Neural crest cell (in vitro differentiated cells): ENCODE measurements at places on chromosomes 7 and 10.

DNA sequence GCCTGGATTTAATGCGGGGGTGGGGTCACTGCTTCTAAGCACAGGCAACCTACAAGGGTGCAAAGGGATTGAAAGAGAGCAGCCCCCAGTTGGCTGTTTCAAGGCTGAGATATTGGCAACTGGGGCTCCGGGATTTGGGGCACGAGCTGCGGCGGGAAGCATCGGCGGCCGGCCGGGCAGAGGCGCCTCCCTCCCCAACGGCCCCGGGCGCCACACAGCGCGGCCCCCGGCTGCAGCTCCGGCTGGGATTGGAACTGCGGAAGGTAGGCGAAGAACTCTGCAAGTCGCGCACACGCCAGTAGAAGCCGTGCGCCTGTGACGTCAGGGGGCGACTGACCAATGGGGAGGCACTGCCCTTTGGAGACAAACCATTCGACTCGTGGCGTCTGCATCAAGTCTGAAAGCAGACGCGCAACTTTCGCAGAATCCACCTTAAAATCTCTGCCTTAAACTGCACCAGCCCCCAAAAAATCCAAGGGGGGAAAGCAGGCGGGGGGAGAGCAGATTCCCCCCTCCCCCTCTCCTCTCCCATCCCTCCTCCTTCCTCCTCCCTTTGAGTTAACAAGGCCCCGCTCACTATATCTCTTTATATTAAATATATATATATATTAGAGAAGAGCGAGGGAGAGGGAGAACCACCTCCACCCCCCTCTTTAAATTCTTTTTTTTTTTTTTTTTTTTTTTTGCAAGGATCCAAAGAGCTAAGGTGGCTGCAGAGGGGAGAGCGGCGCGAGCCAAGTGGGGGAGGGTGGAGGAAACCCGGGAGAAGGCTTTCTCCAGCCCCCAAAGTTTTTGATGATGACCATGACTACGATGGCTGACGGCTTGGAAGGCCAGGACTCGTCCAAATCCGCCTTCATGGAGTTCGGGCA, at the start of gene DLX6:
DLX6 (plus strand) TSS at position 371 of the 872 bp plus-strand sequence; CDS start at position 796, 425 bp downstream.
- H3K27ac ChIP-seq = no peak within 1 kb of the TSS
- DNase-seq = no peak
- peaks cover 9% of the 10 kb centered on the region for H3K4me1 ChIP-seq
- H3K27me3 ChIP-seq = peaks cover 99% of the 10 kb centered on the region
- peaks cover 3% of the 10 kb centered on the region for H3K36me3 ChIP-seq

GRCh38 chr7:7176406-7177043, 5.8 kb upstream of the C1GALT1 start:
- H3K4me1 ChIP-seq = peaks cover 14% of the 10 kb centered on the region
- no peaks in the 10 kb centered on the region for H3K36me3 ChIP-seq
- H3K27ac ChIP-seq = peak overlapping the region; percentile 0
- no peak overlapping the region for H3K4me3 ChIP-seq
- DNase-seq = no peak

DNA sequence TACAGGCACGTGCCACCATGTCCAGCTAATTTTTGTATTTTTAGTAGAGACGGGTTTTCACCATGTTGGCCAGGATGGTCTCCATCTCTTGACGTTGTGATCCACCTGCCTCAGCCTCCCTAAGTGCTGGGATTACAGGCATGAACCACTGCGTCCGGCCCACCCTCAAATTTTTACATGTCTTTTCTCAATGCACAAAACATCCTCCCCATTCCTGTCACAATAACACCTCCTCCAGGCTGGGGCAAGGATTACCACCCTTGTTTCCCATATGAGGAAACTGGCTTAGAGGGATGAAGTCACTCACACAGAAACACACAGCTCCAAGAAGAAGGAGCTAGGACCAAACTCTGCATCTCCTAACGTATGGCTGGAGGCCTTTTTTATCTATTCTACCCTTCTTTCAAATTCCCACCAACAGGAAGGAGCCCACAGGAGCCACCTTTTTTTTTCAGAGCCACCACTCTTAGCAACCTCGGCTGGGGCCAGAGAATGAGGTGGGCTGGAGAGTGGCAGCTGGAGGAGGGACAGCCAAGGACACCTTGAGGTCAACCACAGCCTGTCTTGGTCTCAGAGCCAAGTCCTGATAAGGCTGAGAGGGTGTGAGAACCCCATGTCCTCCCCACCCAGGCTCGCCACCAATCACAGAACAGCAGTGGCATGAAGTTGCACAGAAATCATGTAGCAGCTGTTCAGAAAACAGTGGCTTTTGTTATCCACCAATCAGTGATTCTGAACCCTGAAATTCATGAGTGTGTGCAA, 113.1 kb upstream of the PDLIM1 start:
- DNase-seq = no peak
- H3K27ac ChIP-seq = no peak overlapping the region
- H3K36me3 ChIP-seq = peaks cover 8% of the 10 kb centered on the region
- no peaks in the 10 kb centered on the region for H3K27me3 ChIP-seq

DNA sequence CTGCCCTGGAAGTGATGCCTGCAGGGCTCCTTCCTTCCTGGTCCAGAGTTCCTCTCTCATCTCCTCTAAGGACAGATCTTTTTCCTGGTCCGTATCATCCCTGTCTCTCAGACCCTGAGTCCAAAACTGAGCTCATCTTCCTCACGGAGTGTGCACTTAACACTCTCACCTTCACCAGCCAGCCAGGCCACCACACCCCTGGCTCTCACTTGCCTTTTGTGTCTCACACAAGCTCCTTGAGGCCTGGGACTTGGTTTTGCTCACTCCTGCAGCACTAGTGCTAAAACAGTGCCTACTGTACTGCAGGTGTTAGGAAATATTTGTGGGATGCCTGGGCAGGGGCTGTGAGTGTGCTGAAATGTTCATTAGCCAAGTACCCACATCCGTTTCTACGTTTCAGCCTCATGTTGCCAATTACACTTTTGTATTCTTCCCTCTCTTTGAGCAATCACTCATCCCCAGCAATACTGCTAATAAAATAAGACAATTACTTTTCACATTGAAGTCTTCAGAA, 21.4 kb upstream of the PARP12 start:
- H3K36me3 ChIP-seq = no peaks in the 10 kb centered on the region
- peaks cover 5% of the 10 kb centered on the region for H3K4me1 ChIP-seq
- no peak overlapping the region for H3K27ac ChIP-seq
- peaks cover 2% of the 10 kb centered on the region for H3K27me3 ChIP-seq

GRCh38 chr7:65509368-65510186, 135.9 kb downstream of the ZNF92 start:
- H3K4me1 ChIP-seq = peaks cover 6% of the 10 kb centered on the region
- DNase-seq = no peak
- H3K27me3 ChIP-seq = peaks cover 45% of the 10 kb centered on the region
- peaks cover 4% of the 10 kb centered on the region for H3K36me3 ChIP-seq

GRCh38 chr10:49585387-49585786, 24.7 kb upstream of the SLC18A3 start:
- no peak for DNase-seq
- H3K4me1 ChIP-seq = no peaks in the 10 kb centered on the region
- H3K4me3 ChIP-seq = no peak overlapping the region
- no peaks in the 10 kb centered on the region for H3K36me3 ChIP-seq

DNA sequence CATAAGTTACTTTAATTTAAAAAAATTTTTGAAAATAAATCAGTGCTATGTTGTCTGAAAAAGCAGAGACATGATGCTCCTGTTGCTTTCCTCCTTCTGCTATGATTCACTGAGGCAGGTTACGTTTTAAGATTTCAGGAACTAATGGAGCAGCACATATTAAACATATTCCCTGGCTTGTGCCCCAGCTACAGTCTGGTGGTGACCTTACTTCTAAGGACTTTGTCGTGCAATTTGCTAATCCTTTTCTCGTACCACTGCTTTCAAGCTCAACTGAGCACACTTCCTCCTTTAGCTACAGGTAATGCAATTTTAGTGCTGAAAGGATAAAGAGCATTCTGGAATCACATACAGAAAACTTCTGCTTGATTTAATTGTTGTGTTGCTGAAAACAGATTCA, 16.2 kb upstream of the PRR15 start:
- H3K4me1 ChIP-seq = peaks cover 9% of the 10 kb centered on the region
- peaks cover 10% of the 10 kb centered on the region for H3K36me3 ChIP-seq

DNA sequence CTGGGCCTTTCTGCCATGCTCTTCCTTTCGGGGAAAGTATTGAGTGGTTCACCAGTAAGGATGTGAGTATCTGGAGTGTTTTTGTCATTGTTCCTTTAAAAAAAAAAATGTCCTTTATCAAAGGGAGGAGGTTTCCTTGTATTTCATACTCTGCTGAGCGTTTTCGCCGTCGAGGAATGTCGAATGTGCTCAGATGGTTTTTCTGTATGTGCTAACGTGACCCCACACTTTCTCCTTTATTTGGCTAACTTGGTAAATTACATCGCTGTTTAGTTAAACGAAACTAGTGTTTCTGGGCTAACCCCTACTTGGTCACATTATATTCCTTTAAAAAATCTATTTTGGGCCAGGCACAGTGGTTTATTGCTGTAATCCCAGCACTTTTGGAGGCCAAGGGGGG, 45.9 kb downstream of the INPP5A start:
- peaks cover 4% of the 10 kb centered on the region for H3K36me3 ChIP-seq
- no peaks in the 10 kb centered on the region for H3K27me3 ChIP-seq
- peaks cover 40% of the 10 kb centered on the region for H3K4me1 ChIP-seq
- H3K27ac ChIP-seq = no peak overlapping the region
- H3K4me3 ChIP-seq = no peak overlapping the region
- no peak for DNase-seq

- no peak overlapping the region for H3K4me3 ChIP-seq
- DNase-seq = peak; percentile 76
- peaks cover 7% of the 10 kb centered on the region for H3K4me1 ChIP-seq
- peaks cover 9% of the 10 kb centered on the region for H3K27me3 ChIP-seq
- no peak overlapping the region for H3K27ac ChIP-seq
These were observed 28.4 kb downstream of the TMEM130 start for GRCh38 chr7:98841179-98841997.

DNA sequence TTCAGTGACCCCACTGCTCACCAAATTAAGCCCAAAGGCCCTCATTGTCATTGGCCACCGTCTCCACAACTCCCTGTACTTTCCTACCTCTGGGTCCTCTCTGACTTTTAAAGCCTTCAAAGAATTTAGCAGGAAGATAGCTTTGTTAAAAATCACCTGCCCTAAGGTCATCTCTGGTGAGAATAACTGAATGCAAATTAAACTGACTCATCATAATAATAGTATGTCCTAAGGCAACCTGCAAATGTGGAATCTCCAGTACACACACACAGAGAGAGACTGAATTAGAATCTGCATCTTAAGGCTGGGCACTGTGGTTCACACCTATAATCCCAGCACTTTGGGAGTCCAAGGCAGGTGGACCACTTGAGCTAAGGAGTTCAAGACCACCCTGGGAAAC, 24.1 kb downstream of the OAT start:
- no peaks in the 10 kb centered on the region for H3K36me3 ChIP-seq
- no peaks in the 10 kb centered on the region for H3K4me1 ChIP-seq
- no peak overlapping the region for H3K27ac ChIP-seq
- no peak overlapping the region for H3K4me3 ChIP-seq
- H3K27me3 ChIP-seq = peaks cover 4% of the 10 kb centered on the region
- no peak for DNase-seq

DNA sequence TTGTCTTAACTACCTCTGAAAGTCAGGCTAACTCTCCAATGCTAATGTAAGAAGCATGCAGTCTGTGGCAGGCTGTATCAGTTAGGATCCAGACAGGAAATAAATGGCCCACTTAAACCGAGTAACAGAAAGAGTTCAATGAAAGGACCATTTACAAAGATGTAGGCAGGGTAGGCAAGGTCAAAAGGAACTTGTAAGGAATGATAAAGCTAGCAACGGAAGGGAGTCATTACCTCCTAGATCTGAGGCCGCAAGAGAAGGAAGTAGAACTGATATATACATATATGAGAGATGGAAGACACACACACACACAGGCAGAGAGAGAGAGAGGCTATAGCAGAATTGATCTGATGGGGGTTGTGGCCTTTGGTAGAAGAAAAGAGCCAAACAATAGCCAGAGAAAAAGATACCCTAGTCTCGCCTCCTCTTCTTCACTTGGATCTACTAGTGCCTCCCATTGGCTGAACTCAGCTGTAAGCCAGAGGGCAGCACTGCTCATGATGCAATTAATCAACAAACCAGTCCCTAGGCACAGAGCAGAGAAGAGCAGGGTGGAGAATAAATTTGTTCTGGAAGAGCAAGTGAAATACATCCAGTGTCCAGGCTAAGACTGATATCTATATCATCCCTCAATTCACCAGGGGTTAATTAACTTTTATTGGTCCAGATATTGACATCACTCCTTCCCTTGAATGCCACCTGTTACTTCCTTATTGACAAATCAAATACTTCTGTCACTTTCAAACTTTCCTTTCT, 91.2 kb downstream of the LSMEM1 start:
- no peak overlapping the region for H3K4me3 ChIP-seq
- no peaks in the 10 kb centered on the region for H3K27me3 ChIP-seq
- no peak for DNase-seq
- H3K36me3 ChIP-seq = no peaks in the 10 kb centered on the region
- H3K27ac ChIP-seq = no peak overlapping the region

- no peak overlapping the region for H3K27ac ChIP-seq
- H3K4me1 ChIP-seq = no peaks in the 10 kb centered on the region
- no peaks in the 10 kb centered on the region for H3K27me3 ChIP-seq
- H3K36me3 ChIP-seq = no peaks in the 10 kb centered on the region
These were observed 444.9 kb downstream of the ARL4A start for GRCh38 chr7:13132314-13132713.

GRCh38 chr10:33211106-33211878, 123.2 kb downstream of the NRP1 start:
- peaks cover 23% of the 10 kb centered on the region for H3K4me1 ChIP-seq
- no peak for DNase-seq
- H3K4me3 ChIP-seq = no peak overlapping the region
- no peak overlapping the region for H3K27ac ChIP-seq
- H3K27me3 ChIP-seq = no peaks in the 10 kb centered on the region
- peaks cover 22% of the 10 kb centered on the region for H3K36me3 ChIP-seq

GRCh38 chr7:112213735-112214134, 7.2 kb downstream of the ZNF277 start:
- H3K27me3 ChIP-seq = no peaks in the 10 kb centered on the region
- H3K4me3 ChIP-seq = no peak overlapping the region
- H3K4me1 ChIP-seq = peaks cover 9% of the 10 kb centered on the region
- DNase-seq = no peak
- H3K27ac ChIP-seq = no peak overlapping the region
- peaks cover 2% of the 10 kb centered on the region for H3K36me3 ChIP-seq

DNA sequence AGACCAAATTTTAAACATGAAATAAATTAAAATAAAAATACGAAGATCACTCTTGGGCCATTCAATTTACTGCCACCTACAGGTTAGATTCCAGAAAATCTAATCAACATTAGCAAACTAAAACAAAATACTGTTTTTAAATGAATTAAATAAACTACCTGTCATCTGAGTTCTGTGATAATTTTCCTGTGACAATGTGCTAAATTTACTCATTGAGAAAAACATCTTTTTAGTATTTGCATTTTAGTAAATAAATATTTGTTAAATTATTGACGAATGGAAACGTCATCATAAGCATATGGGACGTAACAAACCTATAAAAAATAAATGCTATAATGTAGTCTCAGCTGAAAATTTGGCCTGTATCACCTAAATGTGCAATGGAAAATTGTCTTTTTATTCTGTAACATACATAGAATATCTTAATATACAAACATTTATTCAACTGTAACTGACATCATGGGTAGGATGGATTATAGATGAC, 72.1 kb downstream of the ITGB8 start:
- H3K4me1 ChIP-seq = peaks cover 53% of the 10 kb centered on the region
- no peaks in the 10 kb centered on the region for H3K27me3 ChIP-seq
- H3K36me3 ChIP-seq = peaks cover 11% of the 10 kb centered on the region
- no peak overlapping the region for H3K4me3 ChIP-seq
- no peak for DNase-seq

- H3K27me3 ChIP-seq = no peaks in the 10 kb centered on the region
- no peak for DNase-seq
- no peak overlapping the region for H3K4me3 ChIP-seq
- H3K36me3 ChIP-seq = no peaks in the 10 kb centered on the region
These were observed 329.9 kb upstream of the CELF2 start for GRCh38 chr10:10687751-10688150.
